Large intestine (tissue), 12 donors: ENCODE measurements at places on chromosomes 6 and 20.
A peak's percentile ranks its signal among the peaks of the same experiment; 100 is the strongest.

DNA sequence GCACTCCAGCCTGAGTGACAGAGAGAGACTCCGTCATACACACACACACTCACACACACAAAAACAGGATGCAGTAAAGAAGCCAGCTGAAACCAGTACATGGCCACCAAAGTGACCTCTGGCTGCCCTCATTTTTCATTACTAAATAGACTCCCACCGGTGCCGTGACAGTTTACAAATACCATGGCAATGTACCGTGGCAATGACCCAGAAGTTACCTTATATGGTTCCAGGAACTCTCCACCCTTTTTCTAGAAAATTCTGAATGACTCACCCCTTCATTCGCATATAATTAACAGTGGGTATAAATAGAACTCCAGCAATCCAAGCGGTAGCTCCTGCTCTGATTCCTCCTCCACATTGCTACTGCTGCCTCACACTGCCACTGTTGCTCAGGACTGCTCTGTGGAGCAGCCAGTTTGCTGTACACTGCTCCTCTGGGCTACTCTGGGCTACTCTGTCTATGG is 57.7 kb downstream of the SNX5 start:
- no peak overlapping the region for H3K27ac ChIP-seq
- H3K4me3 ChIP-seq: no peak overlapping the region
- no peaks in the 10 kb centered on the region for H3K27me3 ChIP-seq
- DNase-seq: no peak
- no peaks in the 10 kb centered on the region for H3K36me3 ChIP-seq

- H3K4me3 ChIP-seq: peak overlapping the region; percentile 0
- H3K27ac ChIP-seq: no peak overlapping the region
- DNase-seq: peak; percentile 46
- peaks cover 61% of the 10 kb centered on the region for H3K27me3 ChIP-seq
- H3K4me1 ChIP-seq: peaks cover 13% of the 10 kb centered on the region
- no peaks in the 10 kb centered on the region for H3K36me3 ChIP-seq
Measured at GRCh38 chr6:26331218-26332073, 33.6 kb upstream of the BTN3A2 start.

DNA sequence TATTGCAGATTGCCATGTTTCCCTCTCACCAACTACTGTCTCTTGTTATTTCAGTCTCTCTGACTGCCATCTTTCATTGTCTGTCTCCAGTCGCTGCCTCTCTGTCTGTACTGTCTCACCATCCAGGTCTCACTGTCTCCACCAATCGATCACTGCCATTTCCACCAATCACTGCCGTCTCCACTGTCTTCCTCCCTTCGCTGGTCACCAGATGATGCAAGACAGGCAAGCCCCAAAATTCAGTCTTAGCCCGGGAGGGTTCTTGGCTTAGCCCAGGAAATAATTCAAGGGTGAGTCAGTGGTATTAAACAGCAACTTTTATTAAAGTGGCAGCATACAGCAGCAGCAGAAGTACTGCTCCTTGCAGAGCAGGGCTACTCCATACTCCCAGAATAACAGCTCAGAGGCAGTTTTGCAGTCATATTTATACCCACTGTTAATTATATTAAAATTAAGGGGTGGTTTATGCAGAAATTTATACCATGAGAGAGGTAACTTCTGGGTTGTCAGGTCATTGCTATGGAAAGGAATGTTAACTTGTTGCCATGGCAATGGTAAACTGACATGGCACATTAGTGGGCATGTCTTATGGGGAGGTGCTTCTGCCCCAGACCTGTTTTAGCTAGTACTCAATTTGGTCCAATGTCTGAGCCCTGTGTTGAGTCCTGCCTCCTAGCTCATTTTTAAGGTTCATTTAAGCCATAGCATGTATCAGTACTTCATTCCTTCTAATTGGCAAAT is 23.0 kb upstream of the ECHDC1 start:
- H3K4me3 ChIP-seq: no peak overlapping the region
- no peaks in the 10 kb centered on the region for H3K4me1 ChIP-seq
- H3K36me3 ChIP-seq: no peaks in the 10 kb centered on the region
- H3K27me3 ChIP-seq: no peaks in the 10 kb centered on the region
- DNase-seq: no peak

DNA sequence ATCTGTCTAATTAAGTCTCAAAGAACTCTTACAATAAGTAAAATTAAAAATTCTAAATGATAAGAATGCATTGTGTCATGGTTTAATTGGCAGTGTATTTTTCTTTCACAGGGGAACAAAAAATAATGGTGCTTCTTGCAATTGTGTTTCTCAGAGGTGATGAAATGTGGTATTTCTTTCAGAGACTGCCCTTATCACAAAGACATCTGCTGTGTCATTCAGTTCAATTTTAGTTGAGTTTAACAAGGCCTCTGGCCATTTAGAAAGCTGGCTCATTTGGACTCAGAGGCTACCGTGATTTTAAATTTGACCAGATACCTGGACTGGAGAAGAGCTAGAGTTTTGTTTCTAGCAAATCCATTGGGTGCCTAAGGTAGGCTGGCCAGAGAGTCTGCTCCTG is 23.6 kb upstream of the ZNF831 start:
- H3K36me3 ChIP-seq: no peaks in the 10 kb centered on the region
- H3K27ac ChIP-seq: no peak overlapping the region
- DNase-seq: no peak
- no peak overlapping the region for H3K4me3 ChIP-seq
- no peaks in the 10 kb centered on the region for H3K4me1 ChIP-seq
- H3K27me3 ChIP-seq: peaks cover 6% of the 10 kb centered on the region

DNA sequence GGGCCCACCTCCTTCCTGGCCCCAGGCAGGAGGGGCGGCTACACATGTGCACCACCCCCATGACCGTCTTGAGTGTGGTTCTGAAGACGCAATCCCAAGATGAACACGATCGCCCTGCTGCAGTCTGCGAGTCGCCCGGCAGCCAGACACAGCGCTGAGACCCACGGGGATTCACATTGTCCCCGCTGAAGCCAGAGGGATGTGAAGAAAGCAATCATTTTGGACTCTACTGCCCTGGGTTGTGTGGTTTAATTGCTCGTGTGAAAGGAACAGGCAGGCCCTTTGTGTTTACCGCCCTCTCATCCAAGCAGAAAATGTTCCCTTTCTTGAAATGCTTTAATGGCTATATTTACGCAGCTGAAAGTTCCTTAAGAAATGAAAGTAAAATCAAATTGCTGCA is 279.5 kb downstream of the TAF4 start:
- no peaks in the 10 kb centered on the region for H3K27me3 ChIP-seq
- no peaks in the 10 kb centered on the region for H3K4me1 ChIP-seq
- H3K27ac ChIP-seq: no peak overlapping the region

DNA sequence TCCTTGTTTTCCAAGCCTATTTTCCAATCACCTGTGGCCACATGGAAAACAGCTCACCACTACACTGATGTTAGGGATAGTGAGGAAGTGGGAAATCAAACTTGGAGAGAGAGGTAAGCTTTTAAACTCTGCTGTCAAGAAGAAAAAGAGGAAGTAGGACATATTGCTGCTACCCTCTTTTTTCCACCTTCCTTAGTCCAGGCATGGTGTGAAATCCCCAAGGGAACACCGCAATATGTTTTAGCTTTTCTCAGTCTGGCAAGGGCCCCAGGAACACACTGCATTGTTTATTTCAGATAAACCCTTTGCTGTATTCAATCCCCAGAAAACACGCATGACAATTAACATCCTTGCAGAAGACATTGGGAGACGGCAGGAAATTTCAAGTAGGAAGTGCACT is 61.3 kb downstream of the HS3ST5 start:
- H3K27me3 ChIP-seq: no peaks in the 10 kb centered on the region
- no peaks in the 10 kb centered on the region for H3K36me3 ChIP-seq
- no peak for DNase-seq

DNA sequence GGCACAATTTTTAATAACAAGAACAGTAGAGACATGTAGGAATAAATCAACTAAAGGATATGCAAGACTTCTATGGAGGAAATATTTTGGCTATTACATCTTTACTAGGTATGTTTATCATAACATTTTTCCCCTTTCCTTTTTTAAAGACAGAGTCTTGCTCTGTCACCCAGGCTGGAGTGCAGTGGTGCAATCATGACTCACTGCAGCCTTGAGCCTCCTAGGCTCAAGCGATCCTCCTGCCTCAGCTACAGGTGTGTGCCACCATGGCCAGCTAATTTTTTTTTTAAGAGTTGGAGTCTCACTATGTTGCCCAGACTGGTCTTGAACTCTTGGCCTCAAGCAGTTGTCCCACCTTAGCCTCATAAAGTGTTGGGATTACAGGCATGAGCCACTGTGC is 37.0 kb downstream of the AKAP7 start:
- no peaks in the 10 kb centered on the region for H3K27me3 ChIP-seq
- peaks cover 3% of the 10 kb centered on the region for H3K36me3 ChIP-seq
- no peak for DNase-seq

DNA sequence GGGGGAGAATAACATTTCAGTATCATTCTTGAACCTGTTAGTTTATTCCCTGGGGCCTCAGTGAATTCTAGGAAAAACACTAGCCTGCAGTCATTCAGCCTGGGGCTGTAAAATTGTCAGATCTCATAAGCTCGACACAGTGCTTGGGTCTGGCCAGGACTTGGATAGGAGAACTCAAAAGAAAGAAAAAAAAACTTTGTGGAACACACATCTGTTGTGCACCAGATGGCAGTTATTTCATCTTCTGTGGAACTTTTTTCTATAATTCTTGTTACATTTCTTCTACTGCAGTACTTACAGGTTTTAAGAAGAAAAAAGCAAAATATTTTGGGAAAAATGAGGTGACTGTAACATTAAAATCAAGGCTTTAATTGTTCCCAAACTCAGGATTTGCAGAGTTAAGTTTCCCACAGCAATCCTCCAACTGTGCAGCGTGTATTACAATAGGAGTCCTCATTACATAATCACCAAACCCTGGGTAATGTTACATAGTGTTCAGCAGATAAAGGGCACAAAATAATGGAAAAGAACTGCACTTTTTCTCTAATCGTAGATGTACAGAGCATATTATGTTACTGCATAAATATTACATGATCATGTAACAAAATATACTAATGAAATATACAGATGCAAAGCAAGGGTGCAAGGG is 531.1 kb upstream of the CITED2 start:
- no peak overlapping the region for H3K4me3 ChIP-seq
- no peak overlapping the region for H3K27ac ChIP-seq
- no peaks in the 10 kb centered on the region for H3K27me3 ChIP-seq
- H3K36me3 ChIP-seq: no peaks in the 10 kb centered on the region
- H3K4me1 ChIP-seq: peaks cover 21% of the 10 kb centered on the region
- DNase-seq: no peak

DNA sequence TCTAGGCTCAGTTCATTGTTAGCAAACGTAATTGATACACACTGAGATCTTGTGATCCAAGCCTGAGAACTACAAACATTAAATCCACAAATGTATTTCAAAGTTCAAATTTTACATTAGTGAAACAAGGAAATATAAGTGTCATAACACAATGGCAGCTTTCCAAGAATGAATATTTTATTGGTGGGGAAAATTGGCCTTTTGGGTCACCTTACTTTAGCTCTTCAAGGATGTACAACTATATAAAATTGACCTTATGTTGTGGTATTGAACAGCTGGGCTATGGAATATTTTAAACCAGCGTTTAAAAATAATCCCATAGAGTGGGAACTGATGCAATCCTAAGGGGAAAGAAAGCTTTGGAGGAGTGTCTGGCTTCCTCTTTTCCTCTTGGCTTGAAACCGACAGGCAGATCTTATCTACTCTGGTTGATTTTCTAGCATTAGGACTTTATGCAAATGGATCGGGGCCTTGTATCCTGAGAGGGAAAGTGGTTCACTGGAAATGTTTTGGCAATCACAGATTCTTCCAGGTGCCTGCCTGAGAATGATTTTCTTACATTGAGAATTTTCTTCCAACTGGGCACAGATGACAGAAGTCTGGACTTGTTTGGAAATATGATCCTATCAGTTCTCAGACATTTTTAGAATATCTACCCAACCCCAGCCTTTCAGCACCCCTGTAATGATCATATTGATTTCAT is 184.8 kb upstream of the ECI2 start:
- no peak for DNase-seq
- H3K4me3 ChIP-seq: no peak overlapping the region
- peak overlapping the region; percentile 4 for H3K27ac ChIP-seq
- H3K4me1 ChIP-seq: peaks cover 3% of the 10 kb centered on the region
- H3K36me3 ChIP-seq: no peaks in the 10 kb centered on the region
- H3K27me3 ChIP-seq: no peaks in the 10 kb centered on the region

DNA sequence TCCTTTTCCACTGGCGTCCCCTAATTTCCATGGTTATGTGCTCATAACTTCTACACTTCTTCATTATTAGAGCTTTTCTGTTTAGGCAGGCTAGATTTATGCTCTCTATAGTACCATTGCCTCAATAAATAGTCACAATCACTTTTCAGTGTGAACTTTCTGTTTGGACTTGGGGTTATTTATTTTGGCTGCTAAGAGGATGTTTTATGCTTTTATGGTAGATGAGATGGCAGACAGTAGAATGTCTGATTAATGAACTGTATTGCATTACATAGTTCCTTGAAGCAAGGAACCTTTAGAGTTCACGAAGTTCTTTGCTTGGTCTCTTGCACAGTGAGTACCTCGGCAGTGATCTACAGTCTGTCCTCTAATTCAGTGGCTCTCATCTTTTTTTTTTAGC is 6.9 kb downstream of the DNAH8 start:
- no peak for DNase-seq
- peaks cover 7% of the 10 kb centered on the region for H3K27me3 ChIP-seq
- no peaks in the 10 kb centered on the region for H3K36me3 ChIP-seq
- no peak overlapping the region for H3K27ac ChIP-seq
- H3K4me1 ChIP-seq: no peaks in the 10 kb centered on the region

- H3K4me3 ChIP-seq: no peak overlapping the region
- no peak overlapping the region for H3K27ac ChIP-seq
- no peak for DNase-seq
- H3K27me3 ChIP-seq: no peaks in the 10 kb centered on the region
- no peaks in the 10 kb centered on the region for H3K4me1 ChIP-seq
- H3K36me3 ChIP-seq: no peaks in the 10 kb centered on the region
Measured at GRCh38 chr6:71204741-71205140, 83.9 kb upstream of the OGFRL1 start.

DNA sequence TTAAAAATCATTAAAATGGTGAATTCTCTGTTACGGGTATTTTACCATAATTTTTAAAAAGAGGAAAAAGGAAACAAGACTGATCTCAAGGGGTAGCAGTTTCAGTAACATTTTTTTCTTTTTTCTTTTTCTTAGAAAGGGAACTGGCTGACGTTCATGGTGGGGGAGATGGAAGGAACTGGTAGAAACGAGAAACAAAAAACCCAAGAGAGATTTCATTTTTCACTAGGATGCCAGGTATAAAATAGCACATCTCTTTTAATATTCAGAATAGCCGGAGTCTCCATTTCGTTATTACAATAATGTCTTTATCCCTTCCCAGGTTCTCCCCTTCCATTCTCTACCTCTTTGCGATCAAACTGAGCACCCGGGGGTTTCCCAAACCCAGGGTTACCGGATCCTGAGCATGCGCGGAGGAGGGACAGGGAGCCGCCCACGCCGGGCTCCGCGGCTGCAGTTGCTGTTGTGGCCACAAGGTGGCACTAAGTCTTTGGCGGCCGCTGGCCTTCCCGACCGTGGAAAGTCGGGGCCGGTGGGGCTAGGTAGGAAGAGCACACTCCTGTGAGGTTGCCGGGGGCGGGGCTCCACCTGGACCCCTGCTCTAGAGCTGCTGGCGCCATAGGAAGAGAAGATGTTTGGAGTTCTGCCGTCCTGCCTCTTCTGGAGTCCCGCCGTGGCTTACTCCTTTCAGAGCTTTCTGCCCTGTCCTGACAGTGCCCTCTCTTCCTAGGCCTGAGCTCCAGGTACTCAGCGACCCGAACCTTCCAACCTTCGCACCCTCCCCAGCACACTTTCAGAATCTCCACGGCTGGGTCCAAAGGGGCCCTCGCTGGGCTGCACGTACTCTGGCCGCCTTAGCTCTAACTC is 146.8 kb downstream of the SH3BGRL2 start:
- H3K27ac ChIP-seq: no peak overlapping the region
- H3K36me3 ChIP-seq: no peaks in the 10 kb centered on the region
- peaks cover 4% of the 10 kb centered on the region for H3K4me1 ChIP-seq
- DNase-seq: peak; percentile 62

- no peak overlapping the region for H3K4me3 ChIP-seq
- no peak for DNase-seq
- H3K27me3 ChIP-seq: no peaks in the 10 kb centered on the region
- no peaks in the 10 kb centered on the region for H3K4me1 ChIP-seq
Measured at GRCh38 chr20:16601047-16601446, 27.8 kb upstream of the KIF16B start.
